ENCODE measurements at places on chromosomes 6 and 20.

- DNase-seq, result no peak
These were observed 180.4 kb upstream of the FOXQ1 start for GRCh38 chr6:1131285-1132079.

- no peak for DNase-seq
These were observed 58.6 kb downstream of the DAAM2 start for GRCh38 chr6:39850736-39851297.

DNA sequence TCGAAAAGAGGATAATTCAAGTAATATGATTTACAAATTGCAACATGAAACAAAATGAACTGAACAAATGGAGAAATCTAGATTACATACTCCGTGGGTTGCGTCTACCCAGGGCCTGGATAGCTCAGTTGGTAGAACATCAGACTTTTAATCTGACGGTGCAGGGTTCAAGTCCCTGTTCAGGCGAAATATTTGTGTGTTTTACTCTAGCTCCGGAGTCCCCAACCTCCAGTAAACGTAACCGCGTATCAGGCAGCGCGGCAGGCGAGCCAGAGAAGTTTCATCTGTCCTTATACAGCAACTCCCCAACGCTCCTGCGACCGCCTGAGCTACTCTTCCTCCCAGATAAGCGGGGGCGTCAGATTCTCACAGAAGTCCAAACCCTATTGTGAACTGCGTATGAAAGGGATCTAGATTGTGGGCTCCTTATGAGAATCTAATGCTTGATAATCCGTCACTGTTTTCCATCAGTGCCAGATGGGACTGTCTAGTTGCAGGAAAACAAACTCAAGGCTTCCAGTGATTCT, 176.1 kb downstream of the TRIM27 start:
- DNase-seq, result no peak

GRCh38 chr6:131654326-131654725, 17.2 kb downstream of the ENPP3 start:
- DNase-seq, result no peak

GRCh38 chr6:11700118-11700718, 78.4 kb downstream of the ADTRP start:
- DNase-seq, result no peak

DNA sequence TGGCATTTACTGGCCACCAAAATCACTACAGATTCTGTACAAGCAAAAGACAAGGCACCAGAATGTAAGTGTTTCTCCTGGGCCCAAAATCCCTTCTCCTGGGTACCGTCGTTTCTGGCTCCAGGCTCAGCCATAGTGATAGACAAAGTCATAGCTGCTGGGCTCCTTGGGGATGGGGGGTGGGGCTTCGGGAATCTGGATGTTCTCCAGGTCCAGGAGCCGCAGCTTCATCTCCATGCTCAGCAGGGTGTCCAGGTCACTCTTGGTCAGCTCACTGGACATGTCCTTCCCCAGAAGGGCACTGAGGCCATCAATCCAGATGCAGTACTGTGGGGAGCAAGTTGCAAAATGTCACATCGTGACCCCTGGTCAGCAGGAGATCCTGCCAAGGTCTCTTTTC, 39.2 kb downstream of the ELMO2 start:
- no peak for DNase-seq

Measured in stimulated activated CD8-positive, alpha-beta memory T cell treated with anti-CD3 and anti-CD28 coated beads, Interleukin-7, amount 100 ng/mL, for 1 hour (primary cell).